ENCODE measurements at places on chromosomes 7 and 10.

GRCh38 chr10:114811862-114812261 lies 9.7 kb upstream of the FHIP2A start:
- DNase-seq: no peak

- no peak for DNase-seq
These were observed 76.5 kb downstream of the ADCY1 start for GRCh38 chr7:45650404-45651394.

- no peak for DNase-seq
These were observed 499.6 kb upstream of the PHF14 start for GRCh38 chr7:10474048-10474447.

DNA sequence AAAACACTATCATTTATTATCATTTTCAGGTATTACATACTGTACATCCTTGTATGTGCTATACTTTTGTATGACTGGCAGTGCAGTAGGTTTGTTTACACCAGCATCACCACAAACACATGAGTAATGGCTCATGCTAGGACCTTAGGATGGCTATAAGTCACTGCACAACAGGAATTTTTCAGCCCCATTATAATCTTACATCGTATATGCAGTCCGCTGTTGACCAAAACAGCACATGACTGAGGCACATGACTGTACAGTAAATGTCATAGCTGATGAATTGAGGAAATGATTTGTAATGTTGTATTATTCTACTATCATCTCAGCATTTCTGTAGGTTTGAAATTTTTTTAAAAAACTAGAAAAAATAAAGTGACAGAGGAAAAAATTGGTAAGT lies 38.6 kb downstream of the BPGM start:
- DNase-seq: no peak

DNA sequence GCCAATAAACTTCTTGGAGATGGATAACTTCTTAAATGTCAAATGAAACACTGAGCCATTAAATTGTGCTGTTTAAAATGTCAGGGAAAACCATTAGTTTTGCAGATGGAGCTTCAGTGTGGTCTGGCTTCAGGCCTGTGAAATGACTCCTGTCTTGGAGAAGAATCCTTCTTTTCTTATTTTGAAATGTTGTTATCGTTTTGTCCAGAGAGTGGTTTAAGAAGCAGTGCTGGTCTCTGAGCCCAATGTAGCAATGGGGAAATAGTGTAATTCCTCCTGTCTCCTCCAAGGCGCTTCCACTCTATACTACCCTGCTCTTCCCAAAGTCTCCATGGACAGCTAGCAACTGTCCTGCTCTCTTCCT lies 177.6 kb downstream of the REEP3 start:
- DNase-seq: no peak

- no peak for DNase-seq
These were observed 205.0 kb downstream of the DIP2C start for GRCh38 chr10:484441-484924.

- DNase-seq: no peak
These were observed 97.0 kb upstream of the ODAD2 start for GRCh38 chr10:28095791-28096378.

DNA sequence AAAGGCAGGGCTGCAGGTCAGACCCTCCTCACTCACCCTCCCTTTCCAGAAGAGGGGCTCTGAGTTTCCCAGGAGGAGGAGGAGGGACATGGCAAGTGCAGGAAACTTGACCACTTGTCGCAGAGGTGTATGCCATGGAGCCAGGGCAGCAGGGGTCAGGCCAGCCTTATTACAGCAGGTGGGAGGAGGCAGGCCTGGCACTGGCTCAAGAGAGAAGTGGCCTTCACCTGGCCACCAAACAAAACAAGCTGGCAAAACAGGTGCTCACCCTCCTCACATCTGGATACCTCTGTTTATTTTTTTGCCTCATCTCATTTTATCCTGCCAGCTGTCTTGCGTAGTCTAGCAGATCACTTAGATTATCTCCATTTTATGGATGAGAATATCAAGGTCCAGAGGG lies 12.5 kb downstream of the COL13A1 start:
- no peak for DNase-seq

DNA sequence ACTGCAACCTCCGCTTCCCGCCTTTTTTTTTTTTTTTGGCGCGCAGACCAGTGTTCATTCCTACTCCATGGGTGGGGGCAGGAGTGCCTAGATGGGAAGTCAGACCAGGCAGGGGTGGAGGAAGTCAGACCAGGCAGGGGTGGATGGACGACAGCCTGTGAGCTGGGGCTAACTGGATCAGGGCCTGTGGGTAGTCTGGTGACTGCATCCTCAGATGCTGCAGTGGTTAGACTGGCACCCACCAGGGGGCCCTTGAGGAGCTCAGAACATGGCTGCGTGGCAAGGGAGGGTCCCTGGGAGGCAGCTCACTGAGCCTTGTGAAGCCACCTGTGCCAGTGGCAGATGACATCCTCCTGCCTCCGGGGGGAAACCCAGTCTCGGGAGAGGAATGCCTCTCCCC lies 35.1 kb downstream of the RCC1L start:
- DNase-seq: no peak

GRCh38 chr10:85635650-85636049 lies 730.9 kb downstream of the GRID1 start:
- no peak for DNase-seq

- DNase-seq: no peak
These were observed 315.7 kb downstream of the NRG3 start for GRCh38 chr10:82190432-82191260.

- peak; percentile 16 for DNase-seq
These were observed 12.0 kb upstream of the MARVELD1 start for GRCh38 chr10:97701438-97702069.

- DNase-seq: no peak
These were observed 35.3 kb upstream of the STARD3NL start for GRCh38 chr7:38142736-38143135.

- no peak for DNase-seq
These were observed 440.4 kb upstream of the NRP1 start for GRCh38 chr10:33774857-33775256.

DNA sequence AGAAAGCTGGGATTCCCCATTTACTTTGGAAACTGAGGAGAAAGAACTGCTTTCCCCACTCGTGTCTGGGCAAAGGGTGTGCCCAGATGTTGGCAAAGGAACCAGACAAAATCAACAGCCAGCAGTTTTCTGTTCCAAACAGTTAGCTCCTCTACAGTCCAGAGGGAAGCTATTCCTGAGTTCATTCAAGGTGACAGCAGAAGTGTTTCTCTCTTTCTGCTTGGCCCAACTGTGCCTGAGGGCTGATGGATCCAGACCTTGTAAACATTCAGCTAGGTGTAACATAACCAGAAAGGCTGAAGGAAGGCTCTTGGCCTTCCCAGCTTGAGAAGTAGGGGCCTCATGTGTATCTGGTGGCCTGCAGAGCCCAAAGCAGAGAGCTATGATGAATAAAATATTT lies 7.0 kb upstream of the ALDH18A1 start:
- DNase-seq: no peak

DNA sequence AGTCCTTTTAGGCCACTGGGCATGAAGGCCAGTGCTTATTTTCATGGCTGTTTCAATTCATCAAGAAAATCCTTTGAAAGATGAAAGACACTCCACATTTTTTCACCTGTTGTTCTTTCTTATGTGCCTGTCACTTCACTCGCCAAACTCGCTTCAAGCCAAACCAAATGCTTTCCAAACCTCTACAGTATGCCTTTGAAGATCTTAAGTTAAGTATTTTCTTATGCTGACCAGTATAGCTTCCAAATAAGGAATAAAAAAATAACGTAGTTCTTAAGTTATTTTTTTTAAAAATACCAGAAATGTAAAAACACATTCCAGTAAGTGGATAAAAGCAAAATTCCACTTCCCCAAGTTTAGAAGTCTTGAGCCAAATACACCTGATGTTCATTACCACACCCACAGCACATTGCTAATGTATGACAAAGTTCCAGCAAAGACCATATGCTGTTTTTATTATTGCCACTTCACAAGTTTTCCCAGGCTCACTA lies 186.1 kb downstream of the MTERF1 start:
- no peak for DNase-seq

- DNase-seq: no peak
These were observed 119.7 kb downstream of the FAM53B start for GRCh38 chr10:124624466-124624865.

- DNase-seq: no peak
These were observed 99.6 kb upstream of the ZNF438 start for GRCh38 chr10:31131251-31131650.

DNA sequence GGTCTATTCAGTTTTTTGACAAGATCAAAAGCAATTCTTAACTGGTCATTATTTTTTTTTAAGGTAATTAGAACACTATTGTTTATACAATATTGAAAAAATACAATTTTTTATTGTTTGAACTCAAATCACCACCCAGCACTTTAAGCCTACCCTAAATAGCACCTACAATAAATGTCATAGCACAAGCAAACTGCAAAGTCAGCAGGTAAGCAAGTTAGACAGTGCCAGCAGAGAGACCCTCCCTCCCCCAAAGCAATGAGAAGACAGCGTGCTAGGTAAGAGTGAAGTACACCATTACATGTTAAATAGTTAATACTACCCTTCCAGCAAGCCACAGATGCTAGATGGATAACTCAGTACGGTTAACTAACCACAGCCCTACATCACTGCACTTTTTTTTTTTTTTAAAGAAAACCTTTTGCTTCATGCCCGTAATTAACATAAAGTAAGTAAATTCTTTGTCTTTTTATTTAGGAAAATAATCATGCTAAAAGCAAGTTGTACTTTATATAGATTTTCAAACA lies 120.0 kb downstream of the UBE2H start:
- no peak for DNase-seq

- DNase-seq: no peak
These were observed 100.0 kb downstream of the BMS1 start for GRCh38 chr10:42882597-42882996.

DNA sequence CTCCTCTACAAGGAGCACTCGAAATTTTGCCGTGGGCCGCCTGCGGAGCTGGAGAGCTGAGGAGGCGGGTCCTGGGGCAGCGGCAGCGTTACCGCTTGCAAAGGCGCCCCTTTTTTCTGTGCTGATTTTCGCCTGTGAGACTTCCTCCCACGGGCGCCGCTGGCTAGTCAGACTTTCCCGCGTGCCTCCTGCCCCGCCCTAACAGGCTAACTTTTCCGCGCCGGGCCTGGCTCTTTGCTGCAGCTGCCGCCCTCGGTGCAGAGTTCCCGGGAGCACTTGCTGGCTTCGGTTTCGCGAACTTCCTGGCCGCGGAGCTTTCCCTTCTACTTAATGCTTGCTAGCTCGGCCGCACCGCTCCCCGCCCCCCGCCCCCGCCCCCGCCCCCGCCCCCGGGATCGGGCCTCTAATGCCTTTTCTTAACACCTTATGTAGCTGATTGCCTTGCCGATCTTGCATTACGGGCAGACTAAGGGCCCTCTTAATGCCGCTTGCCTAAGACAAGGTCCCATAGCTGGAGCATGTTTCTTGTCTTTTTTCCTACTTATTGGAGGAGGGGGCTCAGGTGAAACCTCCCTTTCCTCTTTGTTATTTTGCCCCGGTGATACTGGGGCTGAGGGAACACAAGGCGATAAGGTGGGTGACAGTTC lies 37.9 kb upstream of the RASGEF1A start:
- DNase-seq: peak; percentile 24

DNA sequence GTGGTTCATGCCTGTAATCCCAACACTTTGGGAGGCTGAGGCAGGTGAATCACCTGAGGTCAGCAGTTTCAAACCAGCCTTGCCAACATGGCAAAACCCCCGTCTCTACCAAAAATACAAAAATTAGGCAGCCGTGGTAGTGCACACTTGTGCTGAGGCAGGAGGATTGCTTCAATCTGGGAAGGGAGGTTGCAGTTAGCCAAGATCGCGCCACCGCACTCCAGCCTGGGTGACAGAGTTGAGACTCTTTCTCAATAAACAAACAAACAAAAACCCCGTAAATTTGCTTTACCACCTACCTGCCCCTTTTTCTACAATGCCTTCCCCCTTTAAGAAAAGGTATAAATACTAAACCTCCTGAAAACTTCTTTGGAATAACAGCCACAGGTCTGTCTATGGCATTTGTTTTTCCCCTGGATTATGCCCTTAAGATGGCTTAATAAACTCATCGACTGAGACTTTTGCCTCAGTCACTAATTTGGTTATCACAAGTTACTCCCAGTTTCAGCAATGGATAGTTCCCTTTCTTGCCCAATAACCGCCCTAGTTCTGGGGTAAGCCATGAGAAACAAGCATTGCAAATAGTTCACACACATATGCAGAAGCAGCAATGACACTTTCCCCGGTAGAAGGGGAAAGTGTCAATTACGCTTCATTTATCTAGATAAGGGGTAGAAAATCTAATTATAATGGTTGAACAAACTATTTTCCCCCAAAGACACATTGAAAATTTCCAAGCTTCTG lies 52.8 kb upstream of the SVIL start:
- no peak for DNase-seq

DNA sequence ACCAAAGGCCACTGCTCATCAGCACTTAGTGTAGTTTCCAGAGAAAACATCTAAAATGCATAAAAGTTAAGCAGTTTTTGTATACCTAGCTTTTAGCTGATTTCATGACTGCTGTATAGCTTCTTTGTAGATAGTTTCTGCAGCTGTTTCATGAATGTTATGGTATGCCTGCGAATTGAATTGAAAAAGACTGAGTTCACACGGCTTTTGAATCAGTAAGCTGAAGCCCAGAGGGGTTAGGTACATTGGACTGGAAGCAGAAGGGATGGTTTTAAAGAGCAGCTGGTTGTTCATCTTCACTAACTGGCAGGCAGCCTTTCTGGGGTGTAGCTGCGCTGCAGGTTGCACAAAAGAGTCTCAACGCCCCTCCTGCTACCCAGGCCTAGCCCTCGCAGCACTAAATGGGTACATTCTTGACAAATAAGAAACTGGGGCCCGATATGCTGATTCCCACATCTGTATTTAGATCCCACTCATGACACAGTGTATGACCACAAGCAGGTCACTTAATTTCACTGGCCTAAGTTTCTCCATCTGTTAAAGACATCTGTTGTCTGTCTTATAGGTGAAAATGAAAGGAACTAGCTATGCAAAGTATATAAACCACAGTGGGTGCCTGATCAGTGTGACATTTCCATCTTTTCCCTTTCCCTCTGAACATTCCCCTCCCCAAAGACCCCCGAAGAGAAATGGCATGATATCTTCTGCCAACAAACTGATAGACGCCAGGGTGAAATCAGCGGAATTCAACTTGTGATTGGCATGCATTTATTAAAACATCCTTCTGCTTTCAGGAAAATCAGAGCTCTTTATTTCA lies 85.9 kb upstream of the AGBL3 start:
- DNase-seq: no peak

DNA sequence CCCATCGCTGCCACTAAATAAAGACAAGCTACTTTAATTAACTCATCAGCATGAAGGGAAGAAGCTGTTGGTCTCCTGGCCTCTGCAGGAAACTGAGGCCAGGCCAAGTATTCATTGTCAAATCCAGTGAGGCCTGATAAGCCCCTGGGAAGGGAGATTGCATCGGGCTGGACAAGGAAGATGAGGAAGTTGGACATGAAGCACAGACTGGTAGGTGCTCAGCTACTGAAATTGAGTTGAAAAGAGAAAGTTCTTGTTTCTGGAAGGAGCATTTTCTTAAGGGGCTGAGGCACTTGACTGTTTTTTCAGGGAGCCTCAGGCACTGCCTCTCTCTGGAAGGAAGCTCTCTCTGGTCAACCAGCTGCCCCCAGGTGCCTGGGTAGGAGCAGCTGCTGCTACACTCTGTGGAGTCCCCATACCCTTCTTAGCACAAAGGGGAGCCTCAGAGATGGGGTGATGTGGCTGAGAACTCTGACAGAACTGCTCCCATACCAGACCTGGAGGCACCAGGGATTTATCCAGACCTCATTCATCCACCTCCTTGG lies 90.3 kb upstream of the IKZF1 start:
- DNase-seq: no peak

All from stimulated activated CD4-positive, alpha-beta T cell treated with anti-CD3 and anti-CD28 coated beads, Interleukin-12 subunit alpha, Interleukin-12 subunit beta, amount 100 ng/mL, for 48 hours (primary cell).